Peyer's patch (tissue), 4 donors: ENCODE measurements at places on chromosomes 6 and 20. TPM values are rescaled to one million over a fixed set of nuclear protein-coding genes. Genes with fewer than 3 reads are reported as not detected.

DNA sequence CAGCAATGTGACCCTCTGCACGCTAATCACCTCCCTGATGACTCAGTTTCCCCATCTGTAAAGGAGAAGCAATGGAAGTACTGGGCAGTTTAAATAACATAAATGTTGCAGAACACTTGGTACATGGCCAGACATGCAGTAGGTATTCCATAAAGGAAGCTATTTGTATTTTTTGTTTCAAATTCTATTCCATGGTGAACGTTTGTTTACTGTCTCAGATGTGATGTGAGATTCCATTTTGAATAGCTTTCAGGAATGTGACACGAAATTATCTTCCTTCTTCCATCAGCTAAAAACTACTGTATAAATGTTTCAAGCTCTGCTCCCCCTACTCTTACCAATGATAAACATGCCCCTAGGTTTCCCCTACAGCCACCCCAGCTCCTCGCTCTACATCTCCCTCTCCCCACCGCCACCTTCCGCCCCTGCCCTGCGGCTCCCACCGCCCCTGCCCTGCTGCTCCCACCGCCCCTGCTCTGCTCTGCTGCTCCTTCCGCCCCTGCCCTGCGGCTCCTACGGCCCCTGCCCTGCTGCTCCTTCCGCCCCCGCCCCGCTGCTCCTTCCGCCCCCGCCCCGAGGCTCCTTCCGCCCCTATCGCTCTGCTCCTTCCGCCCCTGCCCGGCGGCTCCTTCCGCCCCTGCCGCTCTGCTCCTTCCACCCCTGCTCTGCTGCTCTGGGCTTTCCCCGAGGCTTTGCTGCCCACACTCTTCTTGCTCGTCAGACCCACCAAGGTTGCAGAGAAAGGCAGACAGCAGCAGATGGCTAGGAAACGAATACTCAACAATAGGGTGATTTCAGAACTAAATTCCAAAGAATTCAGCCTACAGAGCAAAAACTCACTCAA, 78.9 kb downstream of the THBS2 start:
- no peak for DNase-seq
- no peaks in the 10 kb centered on the region for H3K36me3 ChIP-seq
- H3K27ac ChIP-seq: no peak overlapping the region
- H3K4me1 ChIP-seq: no peaks in the 10 kb centered on the region
- no peak overlapping the region for H3K4me3 ChIP-seq

DNA sequence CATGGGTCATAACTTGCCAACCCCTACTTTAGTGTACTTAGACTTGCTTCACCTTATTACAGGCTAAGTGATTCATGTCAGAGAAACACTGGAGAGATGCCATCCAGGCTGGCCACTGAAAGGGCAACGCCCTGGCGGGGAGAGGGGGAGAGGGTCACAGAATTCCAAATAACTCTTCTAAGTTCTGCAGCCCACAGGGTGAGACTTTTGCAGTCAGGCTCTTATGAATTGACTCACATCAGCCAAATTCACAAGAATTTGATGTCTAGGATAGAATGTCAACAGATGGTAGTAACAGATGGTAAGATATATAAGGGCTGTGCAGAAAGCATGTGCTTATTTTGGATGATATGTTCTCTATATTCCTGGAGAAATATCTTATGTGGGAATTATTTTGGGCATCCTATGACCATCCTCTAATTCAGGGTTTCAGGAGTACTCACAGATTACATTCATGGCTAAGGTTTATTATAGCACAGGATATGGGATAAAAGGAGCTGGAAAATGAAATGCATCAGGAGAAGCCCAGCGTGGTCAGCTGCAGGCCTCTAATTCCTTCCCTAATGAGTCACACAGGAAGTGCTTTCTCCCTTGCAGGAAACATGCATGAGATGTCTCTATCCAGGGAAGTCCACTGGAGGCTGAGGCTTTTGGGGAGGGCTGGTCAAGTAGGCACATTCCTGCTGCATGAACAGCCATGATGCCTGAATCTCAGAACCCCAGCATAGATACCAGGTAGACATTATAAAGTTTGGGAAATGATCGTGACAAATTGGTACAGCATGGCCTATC, 58.7 kb upstream of the RIN2 start:
- no peaks in the 10 kb centered on the region for H3K27me3 ChIP-seq
- H3K36me3 ChIP-seq: no peaks in the 10 kb centered on the region
- DNase-seq: no peak
- H3K4me1 ChIP-seq: no peaks in the 10 kb centered on the region

- H3K27me3 ChIP-seq: no peaks in the 10 kb centered on the region
- no peak overlapping the region for H3K27ac ChIP-seq
- DNase-seq: no peak
- no peaks in the 10 kb centered on the region for H3K36me3 ChIP-seq
Measured at GRCh38 chr6:52293067-52293466, 8.5 kb upstream of the MCM3 start.

- H3K4me1 ChIP-seq: no peaks in the 10 kb centered on the region
- DNase-seq: peak; percentile 44
- H3K27me3 ChIP-seq: no peaks in the 10 kb centered on the region
- H3K4me3 ChIP-seq: no peak overlapping the region
- no peaks in the 10 kb centered on the region for H3K36me3 ChIP-seq
Measured at GRCh38 chr6:160102956-160103824, 18.4 kb upstream of the SLC22A1 start.

GRCh38 chr20:44959638-44960102, 527 bp downstream of the TOMM34 start:
- H3K27ac ChIP-seq: peak overlapping the region; percentile 79
- peak; percentile 58 for DNase-seq
- no peaks in the 10 kb centered on the region for H3K27me3 ChIP-seq

GRCh38 chr20:61448386-61448785, 196.3 kb downstream of the CDH4 start:
- no peaks in the 10 kb centered on the region for H3K36me3 ChIP-seq
- H3K27me3 ChIP-seq: no peaks in the 10 kb centered on the region
- no peak overlapping the region for H3K4me3 ChIP-seq
- H3K27ac ChIP-seq: no peak overlapping the region

- no peaks in the 10 kb centered on the region for H3K36me3 ChIP-seq
- DNase-seq: no peak
- H3K4me1 ChIP-seq: no peaks in the 10 kb centered on the region
- H3K27ac ChIP-seq: no peak overlapping the region
- no peaks in the 10 kb centered on the region for H3K27me3 ChIP-seq
Measured at GRCh38 chr20:3909952-3910366, 20.8 kb downstream of the PANK2 start.

GRCh38 chr20:48609491-48609978, 218.3 kb downstream of the PREX1 start:
- H3K4me3 ChIP-seq: no peak overlapping the region
- no peaks in the 10 kb centered on the region for H3K36me3 ChIP-seq
- H3K4me1 ChIP-seq: no peaks in the 10 kb centered on the region
- no peak overlapping the region for H3K27ac ChIP-seq
- no peak for DNase-seq
- no peaks in the 10 kb centered on the region for H3K27me3 ChIP-seq

- no peaks in the 10 kb centered on the region for H3K27me3 ChIP-seq
- H3K4me3 ChIP-seq: peak overlapping the region; percentile 88
- peak overlapping the region; percentile 95 for H3K27ac ChIP-seq
- H3K36me3 ChIP-seq: no peaks in the 10 kb centered on the region
- H3K4me1 ChIP-seq: peaks cover 42% of the 10 kb centered on the region
- no peak for DNase-seq
Measured at GRCh38 chr6:37170273-37171200, 585 bp downstream of the PIM1 start.

The CST2 gene
- not detected for total RNA-seq

The BCLAF1 gene
- 639 TPM for total RNA-seq

The DDX43 gene
- total RNA-seq: 4.9 TPM

The EYA4 gene
- total RNA-seq: 3.3 TPM

The TMEM181 gene
- 33.1 TPM for total RNA-seq
